ENCODE measurements at places on chromosomes 2 and 18.

DNA sequence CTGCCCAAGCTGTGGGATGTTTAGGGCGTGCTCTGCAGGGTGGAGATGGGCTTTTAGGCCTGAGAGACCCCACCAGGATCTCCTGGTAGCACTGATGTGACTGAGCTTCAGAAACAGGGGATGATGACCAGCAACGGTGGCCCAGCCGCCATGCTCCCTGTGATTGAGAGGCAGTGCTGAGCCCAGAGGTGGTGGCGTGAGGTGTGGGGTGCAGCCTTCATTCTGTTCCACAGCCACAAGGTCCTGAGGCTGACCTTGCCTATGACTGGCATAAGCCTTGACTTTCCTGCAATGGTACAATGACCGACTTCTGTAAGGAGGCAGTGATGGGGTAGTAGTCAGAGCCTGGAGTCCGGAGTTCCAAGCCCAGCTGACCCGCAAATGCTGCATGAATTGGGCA lies 263.3 kb downstream of the TSN start:
- DNase-seq, result no peak

DNA sequence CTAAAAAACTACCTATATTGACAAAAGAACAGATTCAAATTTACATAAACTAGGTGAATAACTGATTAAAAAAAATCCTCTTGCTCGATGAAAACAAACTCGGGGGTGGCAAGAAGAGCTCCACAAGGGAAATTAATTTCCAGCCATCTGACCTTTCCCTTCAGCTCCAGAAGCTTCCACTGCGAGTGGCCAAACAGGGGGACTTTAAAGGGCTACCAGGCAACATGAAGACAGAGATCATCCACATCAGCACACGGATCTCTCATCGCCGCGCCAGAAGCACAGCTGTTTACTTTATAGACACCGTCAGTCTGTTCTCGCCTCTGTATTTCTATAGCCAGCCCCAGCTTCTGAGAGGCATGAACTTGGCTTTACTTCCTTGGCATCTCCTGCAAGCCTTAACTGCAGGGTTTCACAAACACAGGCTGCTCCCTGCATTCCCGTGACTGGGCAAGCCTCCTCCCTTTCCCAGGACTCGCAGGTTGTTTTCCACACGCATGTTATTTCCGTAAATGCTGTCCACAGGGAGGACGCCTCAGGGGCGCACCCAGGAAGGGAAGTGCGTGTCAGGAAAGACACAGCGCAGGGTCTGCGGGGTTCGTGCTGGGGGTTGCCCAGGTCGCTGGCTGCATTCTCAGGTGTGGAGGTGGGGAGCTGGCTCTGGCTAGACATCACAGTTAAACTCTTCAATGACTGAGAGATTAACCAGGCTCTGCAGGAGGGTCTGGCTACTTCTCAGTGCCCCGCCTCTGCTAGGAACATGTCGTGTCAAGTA lies 85.0 kb downstream of the USP40 start:
- DNase-seq, result no peak

DNA sequence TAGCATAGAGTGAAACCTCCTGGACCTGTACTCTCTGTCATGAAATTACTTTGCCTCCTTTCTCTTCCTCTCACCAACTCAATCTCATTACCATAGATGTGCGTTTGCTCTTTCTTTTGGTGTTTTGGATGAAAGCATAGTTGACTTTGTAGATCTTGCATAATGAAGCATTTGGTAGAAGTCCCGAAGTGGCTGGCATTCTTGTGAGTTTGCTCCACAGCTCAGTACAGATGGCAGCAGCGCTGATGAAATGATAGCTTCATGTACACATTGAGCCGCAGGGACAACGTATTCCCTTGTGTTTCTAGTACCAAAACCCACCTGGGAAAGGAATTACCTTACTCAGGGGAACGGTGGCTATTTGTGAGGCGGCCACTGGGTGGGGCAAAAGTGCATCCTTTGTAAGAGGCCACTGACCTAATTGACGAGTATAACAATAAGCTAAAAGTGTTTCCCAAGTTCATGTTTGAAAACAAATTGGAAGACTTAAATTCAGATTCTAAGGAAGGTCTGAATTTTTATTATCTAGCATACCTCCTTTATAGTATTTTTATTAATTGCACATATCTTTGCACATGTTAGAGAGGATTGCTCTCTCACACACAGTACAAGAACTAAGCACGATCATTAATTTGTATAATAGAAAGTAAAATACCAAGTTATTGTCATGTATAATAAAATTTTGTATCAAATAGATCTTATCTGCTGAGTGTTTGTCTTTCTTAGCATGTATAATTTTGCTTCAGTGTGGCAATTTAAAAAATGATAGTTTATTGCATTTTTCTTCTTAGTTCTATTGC lies 25.4 kb upstream of the CDH7 start:
- DNase-seq, result no peak

DNA sequence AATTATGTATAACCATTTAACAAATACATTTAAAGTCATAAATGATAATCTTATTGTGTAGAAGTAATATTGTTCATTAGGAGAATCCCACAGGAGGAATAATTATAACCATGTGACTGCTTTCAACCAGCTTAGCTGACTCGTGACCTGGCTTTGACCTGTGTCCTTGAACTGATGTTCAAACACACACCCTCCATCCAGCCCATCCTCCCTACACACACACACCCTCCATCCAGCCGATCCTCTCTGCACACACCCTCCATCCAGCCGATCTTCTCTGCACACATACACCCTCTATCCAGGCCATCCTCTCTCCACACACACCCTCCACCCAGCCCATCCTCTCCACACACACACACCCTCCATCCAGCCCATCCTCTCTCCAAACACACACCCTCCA lies 83.5 kb downstream of the EIPR1 start:
- DNase-seq, result no peak

GRCh38 chr18:59706499-59706898 lies 9.3 kb upstream of the CCBE1 start:
- no peak for DNase-seq
